ENCODE measurements at places on chromosomes 7 and 10.

DNA sequence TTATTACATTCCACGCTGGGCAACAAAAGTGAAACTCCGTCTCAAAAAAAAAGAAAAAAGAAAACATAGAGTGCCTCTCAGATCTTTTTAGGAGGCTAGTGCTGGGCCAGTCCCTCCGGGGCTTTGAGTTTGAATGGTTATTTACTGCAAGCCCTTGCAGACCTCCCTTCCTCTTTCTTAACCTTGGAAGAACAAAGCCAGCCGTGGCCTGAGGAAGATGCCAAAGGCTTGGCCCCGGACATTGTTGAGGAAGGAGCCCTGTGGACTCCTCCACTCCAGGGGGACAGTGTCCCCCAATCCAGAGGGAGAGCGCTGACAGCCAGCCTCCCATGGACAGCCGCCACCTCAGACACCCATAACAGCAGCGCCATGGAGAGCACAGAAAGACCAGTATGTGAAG is 5.0 kb downstream of the TSPAN33 start:
- DNase-seq, result no peak

DNA sequence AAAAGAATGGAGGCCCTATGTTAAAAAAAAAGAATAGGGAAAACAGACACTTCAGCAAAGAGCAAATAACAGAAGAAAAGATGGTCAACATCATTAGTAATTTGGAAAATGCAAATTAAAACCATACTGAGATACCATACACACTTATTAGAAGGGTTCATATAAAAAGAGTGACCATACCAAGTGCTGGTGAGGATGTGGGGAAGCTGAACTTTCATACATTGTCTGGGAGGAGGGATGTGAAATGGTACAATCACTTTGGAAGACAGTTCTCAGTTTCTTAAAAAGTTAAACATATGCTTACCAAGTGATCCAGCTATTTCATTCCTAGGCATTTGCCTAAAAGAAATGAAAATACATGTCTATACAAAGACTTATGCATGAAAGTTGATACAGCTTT is 194.4 kb downstream of the CXCL12 start:
- no peak for DNase-seq

DNA sequence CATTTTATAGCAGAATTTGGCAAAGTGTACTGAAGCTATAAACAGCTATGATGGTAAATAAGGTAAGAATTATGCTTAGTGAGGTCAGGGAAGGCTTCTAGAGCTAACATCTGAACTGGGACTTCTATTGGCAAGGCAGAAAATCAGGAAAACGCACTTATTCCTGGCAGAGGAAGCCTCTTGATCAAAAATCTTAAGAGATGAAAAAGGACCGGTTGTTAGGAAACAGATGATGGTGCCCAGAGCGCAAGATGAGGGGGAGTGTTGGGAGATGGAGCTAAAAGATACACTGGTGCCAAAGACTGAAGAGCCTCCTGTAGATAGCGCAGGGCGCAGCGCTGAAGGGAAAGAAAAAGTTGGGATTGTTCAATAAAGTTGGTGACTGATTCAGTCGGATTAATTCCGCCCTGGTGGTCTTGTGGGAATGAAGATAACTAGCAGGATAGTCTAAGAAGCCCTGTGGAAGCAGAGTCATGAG is 550 bp upstream of the CALU start:
- DNase-seq, result no peak

GRCh38 chr7:70704831-70705346 is 427.1 kb upstream of the GALNT17 start:
- DNase-seq, result no peak

DNA sequence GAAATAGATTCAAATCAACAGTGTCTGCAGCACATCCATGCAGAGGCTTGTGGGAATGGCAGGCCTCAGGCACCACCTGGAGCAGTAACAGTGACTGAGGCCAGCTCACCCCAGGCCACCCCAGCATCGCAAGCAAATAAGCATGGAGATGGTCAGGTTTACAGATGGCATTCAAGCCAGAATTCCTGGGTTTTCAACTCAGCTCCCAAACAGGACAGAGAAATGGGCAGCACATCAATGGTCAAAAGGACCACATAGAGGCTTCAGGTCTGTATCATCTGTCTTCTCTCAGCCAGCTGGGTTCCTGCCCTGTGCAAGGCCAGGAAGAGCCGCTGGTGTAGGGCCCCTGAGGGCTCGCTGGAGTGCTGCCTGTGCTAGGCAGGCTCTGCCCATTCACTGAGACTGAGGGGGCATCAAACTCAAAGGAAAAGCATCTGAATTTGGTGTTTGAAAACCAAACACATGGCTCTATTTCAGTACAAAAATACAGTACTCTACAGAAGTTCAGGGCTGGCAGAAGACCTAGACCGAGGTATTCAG is 112.5 kb downstream of the KMT2E start:
- DNase-seq, result no peak

GRCh38 chr10:98414578-98414931 is 427 bp downstream of the PYROXD2 start:
- no peak for DNase-seq

GRCh38 chr7:131753620-131754222 is 197.3 kb upstream of the PODXL start:
- no peak for DNase-seq

DNA sequence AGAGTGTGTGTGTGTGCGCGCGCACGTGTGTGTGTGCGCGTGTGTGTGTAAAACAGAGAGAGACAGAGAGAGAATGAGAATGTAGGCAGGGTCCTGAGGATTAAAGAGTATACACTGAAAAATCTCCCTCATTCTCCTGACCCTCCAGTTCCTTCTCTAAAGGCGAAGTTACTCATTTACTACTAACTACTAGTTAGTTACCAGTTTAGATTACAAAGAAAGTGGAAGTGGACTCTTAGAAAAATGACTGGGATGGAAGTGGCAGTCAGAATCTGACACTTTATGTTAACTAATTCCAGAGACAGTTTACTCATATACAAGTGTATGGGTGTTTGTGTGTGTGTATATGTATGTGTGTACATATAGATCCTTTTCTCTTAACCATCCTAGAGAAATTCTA is 146.5 kb upstream of the LRRN3 start:
- DNase-seq, result no peak

- no peak for DNase-seq
Measured at GRCh38 chr10:90575125-90575524, 282.7 kb downstream of the HTR7 start.

DNA sequence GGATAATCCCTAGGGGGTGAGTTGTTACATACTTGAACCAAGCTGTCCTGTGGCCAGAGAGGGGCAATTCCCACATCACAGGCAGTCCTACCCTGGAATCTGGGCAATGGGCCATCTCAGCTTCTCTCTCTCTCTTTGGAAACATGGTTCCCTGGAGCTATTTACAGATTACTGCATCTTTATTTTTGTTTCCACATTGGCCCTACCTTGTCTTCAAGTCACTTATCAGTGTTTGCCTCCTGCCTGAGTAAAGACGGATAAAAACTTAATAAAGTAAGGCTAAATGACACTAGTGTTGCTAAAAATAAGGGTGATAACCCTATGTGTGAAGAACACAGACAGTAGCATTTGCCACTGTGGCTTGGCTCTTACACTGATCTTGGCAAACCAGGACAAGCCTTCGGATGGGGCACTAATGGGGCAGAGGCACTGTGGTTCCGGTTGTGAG is 228.2 kb downstream of the GFRA1 start:
- DNase-seq, result no peak

GRCh38 chr10:35716776-35717175 is 74.7 kb upstream of the FZD8 start:
- no peak for DNase-seq

DNA sequence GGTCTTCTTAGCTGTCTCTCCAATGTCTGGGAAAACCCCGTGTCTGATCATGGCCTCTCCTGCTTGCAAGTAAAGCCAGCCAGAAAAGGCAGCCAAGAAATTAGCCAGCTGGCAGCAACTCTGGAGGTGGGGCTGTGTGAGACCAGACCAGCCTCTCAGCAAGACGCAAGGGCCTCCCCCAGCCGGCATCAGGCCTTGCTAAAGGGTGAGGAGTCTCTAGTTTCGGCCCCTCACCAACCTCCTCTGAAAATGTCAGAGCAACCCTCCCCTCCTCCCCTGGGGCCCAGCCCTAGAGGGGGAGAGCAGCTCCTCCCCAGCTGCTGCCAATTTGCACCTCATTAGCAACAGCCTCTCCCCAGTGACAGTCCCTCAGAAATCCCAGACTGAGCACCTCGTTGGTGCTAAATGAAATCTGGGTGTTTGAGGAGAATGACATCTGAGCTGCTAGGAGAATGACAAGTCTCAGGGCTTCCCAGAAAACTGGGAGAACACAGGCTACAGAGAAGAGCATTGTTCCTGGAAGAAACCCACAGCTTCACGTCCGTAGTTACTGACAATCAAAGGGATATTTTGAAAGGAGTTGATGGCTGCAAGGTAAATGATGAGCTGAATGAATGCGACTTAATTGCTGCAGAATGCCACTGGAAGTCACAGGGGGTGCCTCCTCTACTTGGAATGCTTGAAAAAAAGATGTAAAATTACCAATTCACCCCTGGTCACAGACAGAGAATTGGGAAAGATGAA is 25.9 kb downstream of the DGKI start:
- no peak for DNase-seq

GRCh38 chr7:140581411-140581810 is 59.2 kb downstream of the DENND2A start:
- no peak for DNase-seq

GRCh38 chr7:43612599-43613589 is 30.0 kb downstream of the STK17A start:
- DNase-seq, result no peak

- DNase-seq, result no peak
Measured at GRCh38 chr7:141864765-141865447, 23.6 kb upstream of the PRSS37 start.

- no peak for DNase-seq
Measured at GRCh38 chr7:120207037-120207436, 65.9 kb upstream of the KCND2 start.
